ENCODE measurements at places on chromosomes 6 and 20. TPM values are rescaled to one million over a fixed set of nuclear protein-coding genes. Genes with fewer than 3 reads are reported as not detected.

SLC35F1 gene
- polyA plus RNA-seq, result not detected

OVOL2 gene
- not detected for polyA plus RNA-seq

CALHM5 gene
- not detected for polyA plus RNA-seq

MYMX gene
- polyA plus RNA-seq, result not detected

RNF144B gene
- 1.6 TPM for polyA plus RNA-seq

OR2H2 gene
- polyA plus RNA-seq, result not detected

PTCHD4 gene
- polyA plus RNA-seq, result not detected

KIF25 gene
- not detected for polyA plus RNA-seq

GNRH2 gene
- not detected for polyA plus RNA-seq

DZANK1 gene
- polyA plus RNA-seq, result 0.79 TPM

HSPA1L gene
- polyA plus RNA-seq, result 3.6 TPM

BHLHE23 gene
- polyA plus RNA-seq, result not detected

R3HDML gene
- polyA plus RNA-seq, result not detected

SCRT2 gene
- polyA plus RNA-seq, result not detected

HLA-C gene
- 2,874 TPM for polyA plus RNA-seq

GPLD1 gene
- 0.94 TPM for polyA plus RNA-seq

FITM2 gene
- 1.7 TPM for polyA plus RNA-seq

GFRAL gene
- not detected for polyA plus RNA-seq

TFAP2D gene
- not detected for polyA plus RNA-seq

TRIM15 gene
- not detected for polyA plus RNA-seq

ZNF322 gene
- 7.1 TPM for polyA plus RNA-seq

DCDC2 gene
- not detected for polyA plus RNA-seq

DPPA5 gene
- not detected for polyA plus RNA-seq

DEFB132 gene
- polyA plus RNA-seq, result not detected

CAGE1 gene
- polyA plus RNA-seq, result 0.06 TPM

PKIB gene
- 0.92 TPM for polyA plus RNA-seq

All from naive thymus-derived CD4-positive, alpha-beta T cell (primary cell).